Naive thymus-derived CD4-positive, alpha-beta T cell (primary cell): ENCODE measurements at places on chromosomes 12 and 14. TPM values are rescaled to one million over a fixed set of nuclear protein-coding genes. Genes with fewer than 3 reads are reported as not detected.

- DNase-seq: no peak
Measured at GRCh38 chr12:130680451-130680990, 35.6 kb downstream of the RIMBP2 start.

GRCh38 chr12:129005829-129006228, 152.6 kb downstream of the GLT1D1 start:
- no peak for DNase-seq

- DNase-seq: no peak
Measured at GRCh38 chr12:99253068-99253467, 394.5 kb upstream of the GARIN6 start.

GRCh38 chr12:106954462-106955376, 988 bp upstream of the TMEM263 start:
- DNase-seq: peak; percentile 33

- no peak for DNase-seq
Measured at GRCh38 chr12:30754383-30754749, 385 bp downstream of the CAPRIN2 start.

GRCh38 chr14:24425704-24426103, 3.8 kb downstream of the CBLN3 start:
- DNase-seq: no peak

- no peak for DNase-seq
Measured at GRCh38 chr12:130254461-130255276, 83.0 kb upstream of the PIWIL1 start.

DNA sequence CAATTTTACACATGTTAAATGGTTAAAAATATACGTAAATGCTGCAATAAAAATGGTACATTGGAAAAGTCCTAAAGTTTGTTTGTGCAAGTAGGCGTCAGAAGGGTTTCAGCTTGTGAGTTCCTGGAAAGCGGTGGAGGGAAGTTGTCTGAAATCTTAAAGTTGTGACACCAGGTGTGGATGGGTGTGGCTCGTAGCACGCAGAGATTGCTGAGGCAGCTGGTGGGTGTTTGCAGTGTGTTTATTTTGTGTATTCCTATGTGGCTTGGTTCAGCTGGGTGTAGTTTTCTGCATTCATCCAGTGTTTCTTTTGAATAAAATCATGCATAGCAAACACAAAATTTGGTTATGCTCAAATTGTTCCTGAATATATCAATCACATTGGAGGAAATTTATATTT, 136.8 kb upstream of the TBX3 start:
- no peak for DNase-seq

- no peak for DNase-seq
Measured at GRCh38 chr14:21941885-21942284, 268.3 kb upstream of the OR4E1 start.

DNA sequence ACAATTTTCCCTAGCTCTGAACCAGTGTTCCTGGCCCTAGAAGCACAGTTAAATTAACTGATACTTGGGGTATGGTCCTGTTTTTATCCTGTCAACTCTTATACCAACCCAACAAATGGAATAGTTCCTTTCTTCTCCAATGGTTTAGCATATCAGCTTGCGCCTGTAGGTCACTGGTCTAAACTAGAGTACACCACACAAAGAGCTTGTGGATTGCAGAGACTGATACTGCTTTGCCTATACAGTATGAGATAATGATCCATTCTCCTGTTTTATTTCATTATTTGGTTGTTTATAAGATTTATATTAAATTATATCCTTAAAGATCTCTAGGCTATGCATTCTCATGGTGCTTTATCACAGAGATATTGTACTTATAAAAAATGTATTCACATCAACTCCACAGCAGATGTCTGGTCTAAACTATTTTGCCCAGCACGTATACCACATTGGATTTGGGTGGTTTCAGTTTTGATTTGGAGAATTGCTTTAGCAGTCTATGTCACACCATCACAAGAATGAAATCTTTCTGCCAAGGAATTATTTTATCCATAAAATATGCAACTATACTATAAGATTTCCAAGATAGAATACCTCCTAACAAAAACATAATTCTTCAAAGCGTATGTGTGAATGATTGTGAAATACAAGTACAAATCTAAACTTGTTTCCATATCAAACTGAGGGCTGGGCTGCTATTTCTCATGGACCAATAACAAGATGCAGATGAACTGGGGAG, 142.1 kb downstream of the SLC16A7 start:
- no peak for DNase-seq

DNA sequence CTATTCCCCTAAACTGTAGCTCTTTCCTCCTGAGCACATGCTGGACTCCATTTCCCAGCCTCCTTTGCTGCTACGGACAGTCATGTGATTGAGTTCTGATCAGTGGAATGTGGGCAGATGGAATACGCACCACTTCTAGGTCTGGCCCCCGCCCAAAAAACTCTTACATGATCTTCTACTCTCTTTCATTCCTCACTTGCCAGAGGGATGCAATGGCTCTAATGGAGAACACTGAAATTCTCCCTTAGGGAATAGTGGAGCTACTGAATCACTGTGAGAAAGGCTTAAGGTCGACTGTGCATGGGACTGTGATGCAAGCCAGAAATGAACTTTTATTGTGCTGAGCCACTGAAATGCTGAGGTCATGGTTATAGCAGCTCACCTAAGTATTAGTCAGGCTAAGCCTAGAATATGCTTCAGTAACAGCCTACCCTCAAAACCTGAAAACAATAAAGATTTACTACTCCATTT, 13.0 kb upstream of the TMED2 start:
- DNase-seq: no peak

- DNase-seq: no peak
Measured at GRCh38 chr14:22588526-22589095, 413 bp downstream of the DAD1 start.

DNA sequence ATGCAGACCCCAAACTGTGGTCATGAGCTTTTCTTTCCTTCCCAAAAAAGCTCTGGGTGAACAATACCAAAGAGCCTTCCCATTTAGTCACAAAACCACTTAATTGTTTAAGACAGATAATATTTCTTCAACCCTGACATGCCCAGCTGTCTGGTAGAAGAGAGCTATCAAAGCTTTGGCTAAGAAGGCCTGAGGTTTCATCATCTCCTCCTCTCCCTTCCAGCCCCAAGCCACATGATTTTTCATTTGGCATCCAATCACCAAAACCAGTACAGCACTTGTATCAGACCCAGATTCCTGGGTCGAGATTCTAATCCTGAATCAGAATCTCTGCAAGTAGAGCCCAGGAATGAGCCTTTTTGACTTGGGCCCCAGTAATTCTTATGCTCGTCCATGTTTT, 199.6 kb upstream of the TMEM260 start:
- no peak for DNase-seq

GRCh38 chr14:68247676-68248268, 428.2 kb downstream of the RAD51B start:
- DNase-seq: no peak

- no peak for DNase-seq
Measured at GRCh38 chr14:104350463-104351185, 212.2 kb downstream of the KIF26A start.

The KRT73 gene
- 65.6 TPM for total RNA-seq

The IRAK3 gene
- total RNA-seq: 0.19 TPM

The GLS2 gene
- total RNA-seq: 10.2 TPM

The ITGA5 gene
- total RNA-seq: 169 TPM

The RASSF3 gene
- total RNA-seq: 104 TPM

The IL31 gene
- total RNA-seq: not detected

The C3AR1 gene
- total RNA-seq: 2.7 TPM

The PTPRO gene
- 1.8 TPM for total RNA-seq

The NEUROD4 gene
- not detected for total RNA-seq

The MANSC1 gene
- 0.94 TPM for total RNA-seq
